ENCODE measurements at places on chromosomes 16 and 17. TPM values are rescaled to one million over a fixed set of nuclear protein-coding genes. Genes with fewer than 3 reads are reported as not detected.

- no peak for DNase-seq
These were observed 3.7 kb downstream of the TEPSIN start for GRCh38 chr17:81234940-81235821.

DNA sequence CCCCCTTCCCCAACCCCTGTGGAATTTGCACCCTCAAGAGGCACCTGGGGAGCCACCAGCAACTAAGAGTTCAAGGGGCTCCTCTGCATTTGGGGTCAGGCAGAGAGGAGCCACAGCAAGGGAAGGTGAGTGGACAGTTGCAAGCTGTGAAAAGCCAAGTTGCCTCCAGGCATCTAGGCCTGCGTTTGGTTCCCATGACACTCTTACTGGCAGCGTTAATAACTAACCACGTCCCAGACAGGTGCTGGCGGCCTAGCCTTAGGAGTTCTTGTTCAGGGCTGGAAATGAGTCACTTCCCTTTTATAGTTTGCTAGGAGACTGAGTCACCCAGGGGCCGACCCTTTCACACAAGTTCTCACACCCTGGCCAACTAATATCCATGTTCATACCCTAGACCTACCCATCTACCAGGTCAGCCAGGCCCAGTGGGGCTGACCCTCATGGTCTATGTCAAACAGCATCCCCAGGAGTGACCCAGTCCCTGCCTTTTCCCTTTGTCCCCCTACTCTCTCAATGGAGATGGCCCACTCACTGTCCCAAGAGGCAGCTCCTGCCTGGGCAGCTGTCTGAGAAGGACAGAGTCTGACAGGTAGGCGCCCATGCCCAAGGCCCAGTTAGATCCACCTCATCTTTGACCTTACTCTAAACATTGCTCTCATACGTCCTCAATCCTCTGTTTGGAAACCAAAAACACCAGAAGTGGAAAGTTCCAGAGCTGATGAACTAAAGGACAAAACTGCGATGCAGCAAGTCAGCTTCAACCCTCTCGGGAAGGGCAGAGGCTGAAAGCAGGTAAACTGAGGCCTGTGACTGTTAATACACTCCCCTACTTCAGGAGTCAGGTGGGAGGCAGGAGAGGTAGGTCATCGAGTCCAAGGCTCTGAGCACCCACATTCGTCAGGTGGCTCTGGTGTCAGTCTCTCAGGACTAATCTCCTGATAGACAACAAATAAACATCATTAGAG, 300.6 kb downstream of the SOX9 start:
- no peak for DNase-seq

- no peak for DNase-seq
These were observed 5.7 kb downstream of the QPRT start for GRCh38 chr16:29684679-29685078.

DNA sequence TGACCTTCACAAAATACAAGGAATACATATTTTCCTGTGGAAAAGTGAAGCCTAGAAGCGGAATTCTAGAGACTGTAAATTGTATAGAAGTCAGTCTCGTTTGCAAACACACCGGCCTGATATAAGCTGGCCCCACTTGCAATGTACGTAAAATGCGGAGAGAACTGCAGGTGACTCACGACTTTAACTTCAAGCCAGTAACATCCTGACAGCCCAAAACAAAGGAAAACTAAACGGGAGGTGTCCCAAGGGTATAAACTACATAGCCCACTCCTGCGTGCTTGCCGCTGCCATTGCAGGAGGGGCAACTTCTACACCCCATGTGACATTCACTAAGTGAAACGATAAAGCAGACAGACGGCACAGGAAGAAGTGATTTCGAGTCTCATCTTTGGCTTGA, 101.6 kb downstream of the CYTH1 start:
- DNase-seq: no peak

DNA sequence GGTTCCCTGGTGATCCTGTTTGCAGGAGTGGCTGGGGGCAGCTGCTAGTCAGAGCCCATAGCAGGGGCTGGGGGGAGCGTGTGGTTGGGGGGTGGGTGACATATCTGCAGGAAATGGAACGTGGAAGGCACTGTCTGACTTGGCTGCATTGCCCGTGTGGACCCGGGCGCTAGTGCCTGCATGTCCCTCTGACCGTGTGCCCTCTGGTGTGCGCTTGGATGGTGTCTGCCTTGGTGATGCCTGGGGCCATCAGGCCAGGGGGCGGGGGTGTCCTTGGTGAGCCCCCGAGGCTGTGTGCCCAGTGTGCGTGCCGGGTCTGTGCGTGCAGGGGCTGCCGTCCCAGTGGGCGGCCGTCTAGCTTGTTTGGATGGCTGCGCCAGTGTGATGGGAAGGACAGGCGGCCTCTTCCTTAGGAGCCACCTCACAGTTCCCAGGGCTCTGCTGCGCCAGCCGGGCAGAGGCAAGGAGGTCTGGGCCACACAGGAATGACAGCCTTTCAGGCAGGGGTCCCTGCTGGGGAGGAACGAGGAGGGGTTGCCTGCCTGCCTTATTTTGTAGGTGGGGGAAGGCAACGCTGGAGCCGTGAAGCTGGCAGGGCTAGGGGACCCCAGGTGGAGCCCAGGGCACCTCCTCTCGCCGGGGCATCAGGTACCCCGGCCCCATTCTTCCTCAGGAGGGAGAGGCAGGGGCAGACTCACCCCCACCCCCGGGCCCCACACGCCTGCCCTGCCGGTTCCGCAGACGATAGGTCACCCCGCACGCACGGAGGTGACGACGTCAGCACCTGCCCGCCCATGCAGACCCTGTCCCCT, 693 bp downstream of the NDRG4 start:
- peak; percentile 15 for DNase-seq

DNA sequence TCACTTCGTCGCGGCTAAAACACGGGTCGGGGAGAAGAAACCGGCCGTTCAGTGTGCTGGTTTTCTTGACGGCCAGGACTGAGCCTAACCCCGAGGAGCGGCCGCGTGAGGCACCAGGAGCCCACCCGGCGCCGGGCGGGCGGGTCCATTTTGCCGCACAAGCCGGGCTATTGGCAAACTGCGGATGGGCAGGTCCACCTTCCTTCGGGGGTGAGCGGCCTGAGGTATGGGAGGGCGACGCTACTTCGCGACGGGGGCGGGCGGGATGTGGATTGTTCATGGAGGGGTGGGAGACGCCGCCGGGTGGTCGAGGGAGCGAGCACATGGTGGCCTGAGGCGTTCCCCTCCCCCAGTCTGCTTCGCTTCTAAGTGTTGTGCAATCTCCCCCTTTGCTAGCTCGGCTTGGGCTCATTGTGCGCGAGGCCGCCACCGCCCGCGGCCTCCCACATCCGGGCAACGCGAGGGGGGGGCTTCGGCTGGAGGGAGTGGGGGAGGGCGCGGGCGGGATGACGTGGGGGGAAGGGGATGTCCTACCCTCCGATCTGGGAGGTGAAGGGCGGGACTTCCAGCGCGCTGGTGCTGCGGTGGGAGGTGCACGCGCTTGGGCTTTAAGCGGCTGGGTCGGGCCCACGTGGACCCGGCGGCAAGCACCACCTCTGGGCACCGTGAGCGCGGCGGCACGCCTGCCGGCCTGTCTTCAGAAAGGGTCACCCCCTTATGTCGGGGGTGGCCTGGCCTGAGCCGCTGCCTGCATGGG, 5.9 kb upstream of the CD68 start:
- DNase-seq: peak; percentile 92

GRCh38 chr16:83201748-83202147, 575.0 kb downstream of the CDH13 start:
- DNase-seq: no peak

Gene MT1A
- polyA plus RNA-seq: 43.3 TPM

Gene IL17C
- not detected for polyA plus RNA-seq

Gene DOC2A
- 0.88 TPM for polyA plus RNA-seq

Gene SHCBP1
- 0.28 TPM for polyA plus RNA-seq

Gene CYGB
- polyA plus RNA-seq: 25.9 TPM

Measured in heart left ventricle (tissue), 16 donors.